ENCODE measurements at places on chromosomes 11 and 22.
A peak's percentile ranks its signal among the peaks of the same experiment; 100 is the strongest.

- no peak for DNase-seq
Measured at GRCh38 chr11:12542186-12542935, 131.9 kb upstream of the TEAD1 start.

DNA sequence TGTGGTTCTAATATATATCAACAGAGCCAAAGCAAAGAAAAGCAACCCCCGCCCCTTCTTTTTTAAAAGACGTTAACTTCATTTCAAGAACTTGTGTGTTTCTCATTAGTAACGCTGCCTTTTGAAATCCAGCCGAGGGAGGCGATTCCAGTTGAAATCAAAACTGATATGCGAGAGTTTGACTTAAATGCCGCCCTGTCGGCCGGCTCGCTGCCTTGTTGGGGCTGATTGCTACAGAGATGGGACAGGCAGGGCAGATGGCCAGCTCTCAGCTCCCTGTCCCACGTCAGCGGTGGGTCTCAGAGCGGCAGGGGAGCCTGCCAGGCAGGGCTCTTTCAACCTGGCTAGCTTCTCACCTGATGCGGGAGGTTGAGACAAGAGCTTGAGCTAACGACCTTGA lies 51.9 kb upstream of the ALX4 start:
- peak; percentile 47 for DNase-seq

GRCh38 chr11:67117176-67117575 lies 1.9 kb upstream of the KDM2A start:
- DNase-seq = no peak

GRCh38 chr22:32389685-32390084 lies 22.4 kb downstream of the RTCB start:
- DNase-seq = no peak

DNA sequence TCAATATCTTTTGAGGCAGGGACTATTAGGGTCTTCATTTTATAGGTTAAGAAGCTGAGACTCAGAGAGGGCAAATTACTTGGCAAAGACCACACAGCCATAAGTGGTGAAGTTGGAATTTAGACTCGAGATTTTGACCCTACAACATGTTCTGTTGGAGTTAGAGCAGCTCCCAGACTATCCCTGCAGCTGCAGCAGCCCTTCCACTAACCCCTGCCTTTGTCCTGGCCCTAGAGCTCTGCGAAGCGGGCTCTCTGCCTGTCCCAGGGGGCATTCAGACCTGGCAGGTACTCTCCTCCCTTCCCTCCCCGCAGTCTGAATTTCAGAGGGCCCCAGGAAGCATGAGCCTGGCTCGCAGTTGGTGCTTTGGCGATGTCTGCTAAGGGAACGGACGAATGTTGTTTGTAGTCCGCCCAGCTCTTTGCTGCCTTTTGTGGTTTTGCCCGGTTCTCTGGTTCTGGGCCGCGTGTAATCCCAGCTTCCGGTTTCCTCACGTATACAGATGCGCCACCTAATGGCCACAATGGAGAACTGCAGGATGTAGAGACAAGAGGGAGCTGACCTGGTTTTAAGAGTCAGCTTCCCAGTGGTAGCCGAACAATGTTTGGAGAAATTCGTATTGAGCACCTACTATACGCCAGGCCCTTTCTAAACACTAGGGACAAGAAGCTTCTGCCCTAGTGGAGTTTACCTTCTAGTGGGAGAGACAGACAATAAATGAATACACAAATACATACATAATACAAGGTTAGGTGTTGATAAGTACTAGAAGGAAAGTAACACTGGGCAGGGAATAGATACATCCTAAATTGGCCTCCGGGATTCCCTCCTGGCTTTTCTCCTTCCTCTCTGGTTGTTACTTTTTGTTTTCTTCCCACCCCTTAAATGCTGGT lies 125.2 kb downstream of the ST3GAL4 start:
- peak; percentile 90 for DNase-seq

- DNase-seq = peak; percentile 63
Measured at GRCh38 chr11:123702139-123702538, 39.3 kb downstream of the ZNF202 start.

GRCh38 chr11:118872403-118872821 lies 11.3 kb upstream of the CXCR5 start:
- DNase-seq = no peak

DNA sequence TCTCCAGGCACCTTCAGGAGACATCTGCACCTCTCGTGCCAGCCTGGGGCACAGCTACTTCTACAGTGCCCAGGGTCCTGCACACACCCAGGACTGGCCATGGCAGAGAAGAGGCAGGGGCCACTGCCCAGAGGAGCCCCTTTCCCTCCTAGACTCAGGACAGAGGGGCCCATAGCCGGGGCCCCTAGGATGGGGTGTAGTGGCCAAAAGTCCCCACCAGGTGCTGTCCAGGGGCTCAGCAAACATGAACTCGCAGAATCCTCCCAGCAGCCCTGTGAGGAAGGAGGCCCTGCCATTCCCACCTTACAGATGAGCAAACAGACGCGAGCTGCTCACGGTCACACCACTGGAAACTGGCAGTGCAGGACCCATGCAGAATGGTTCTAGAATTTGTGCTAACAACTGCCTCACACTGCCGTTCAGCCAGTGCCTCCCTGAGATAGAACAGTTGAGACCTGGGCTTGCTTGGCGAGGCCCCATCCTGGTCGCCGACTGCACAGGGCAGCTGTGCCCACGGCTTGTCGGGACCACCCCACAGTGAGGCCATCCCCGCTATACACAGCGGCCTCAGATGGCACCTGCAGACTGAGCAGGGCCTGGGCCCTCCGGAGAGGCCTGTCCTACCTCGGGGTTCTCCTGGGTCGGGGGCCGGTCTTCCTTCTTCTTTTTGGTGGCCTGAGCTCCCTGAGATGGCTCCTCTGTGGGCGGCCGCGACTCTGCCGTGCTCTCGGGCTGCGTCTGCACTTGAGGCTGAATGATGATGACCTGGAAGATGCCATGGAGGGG lies 96.4 kb downstream of the PHF21B start:
- DNase-seq = no peak

GRCh38 chr11:125429807-125430678 lies 66.0 kb downstream of the FEZ1 start:
- DNase-seq = no peak

DNA sequence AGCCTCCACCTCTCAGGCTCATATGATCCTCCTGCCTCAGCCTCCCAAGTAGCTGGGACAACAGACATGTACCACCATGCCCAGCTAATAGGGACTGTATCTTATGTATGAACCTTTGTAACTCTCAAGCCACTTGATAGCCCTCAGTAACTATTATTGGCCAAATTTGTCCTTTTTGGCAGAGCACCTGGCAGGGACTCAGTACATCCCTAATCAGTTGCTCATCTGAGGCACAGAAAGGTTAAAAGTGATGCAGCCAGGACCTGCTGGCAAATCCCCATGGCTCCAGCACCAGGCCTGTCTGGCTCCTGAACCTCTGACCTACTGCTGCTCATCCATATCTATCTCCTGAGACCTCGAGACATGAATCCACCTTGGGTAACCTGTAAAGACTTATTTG lies 21.1 kb upstream of the XBP1 start:
- no peak for DNase-seq

GRCh38 chr22:44116755-44117684 lies 63.7 kb upstream of the PARVG start:
- DNase-seq = no peak

- DNase-seq = peak; percentile 86
Measured at GRCh38 chr11:74325649-74326645, 14.5 kb upstream of the P4HA3 start.

- DNase-seq = no peak
Measured at GRCh38 chr11:35928688-35929395, 15.0 kb upstream of the LDLRAD3 start.

DNA sequence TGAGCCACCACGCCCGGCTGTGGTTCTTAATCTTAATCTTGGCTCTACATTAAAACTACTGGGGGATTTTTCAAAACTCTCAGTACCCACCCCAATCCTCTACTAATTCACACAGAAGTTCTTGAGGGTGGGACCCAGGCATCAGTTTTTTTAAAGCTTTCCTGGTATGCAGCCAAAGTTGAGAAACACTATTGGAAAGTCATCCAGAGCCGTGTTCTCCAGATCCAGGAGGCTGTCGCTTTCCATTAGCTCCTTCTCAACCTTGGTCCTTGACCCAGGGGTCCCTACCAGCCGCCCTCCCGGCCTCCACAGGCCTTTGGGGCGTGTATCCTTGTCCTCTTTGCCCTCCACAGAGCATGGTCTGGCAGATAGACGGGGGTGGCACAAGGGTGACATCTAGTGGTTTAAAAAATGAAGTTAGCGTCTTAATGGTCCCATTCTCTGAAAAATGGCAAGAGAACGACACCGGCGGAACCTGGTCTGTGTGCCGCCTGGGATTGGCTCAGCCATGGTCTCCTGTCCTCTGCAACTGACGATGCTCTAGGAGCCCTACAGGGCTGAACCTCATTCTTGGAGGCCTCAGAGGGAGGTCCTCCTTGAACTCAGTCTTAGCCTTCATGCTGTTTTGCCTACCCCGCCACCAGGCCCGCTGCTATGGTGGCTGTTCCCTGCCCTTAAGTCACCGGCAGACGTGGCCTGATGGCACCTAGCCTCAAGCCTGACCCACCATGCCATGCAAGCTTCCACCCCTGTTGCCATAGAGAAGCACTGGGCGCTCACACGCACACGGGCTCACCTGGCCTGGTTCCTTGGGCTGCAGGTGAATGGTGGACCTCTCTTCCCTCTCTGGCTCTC lies 152.0 kb upstream of the SYN3 start:
- peak; percentile 27 for DNase-seq

- no peak for DNase-seq
Measured at GRCh38 chr11:47020793-47021526, 84.4 kb downstream of the CSTPP1 start.

- DNase-seq = no peak
Measured at GRCh38 chr11:95081010-95081409, 8.6 kb upstream of the ENDOD1 start.

GRCh38 chr11:12640926-12641849 lies 33.0 kb upstream of the TEAD1 start:
- no peak for DNase-seq

- no peak for DNase-seq
Measured at GRCh38 chr11:74971424-74971823, 17.3 kb upstream of the NEU3 start.

- DNase-seq = no peak
Measured at GRCh38 chr11:36356201-36356600, 60.1 kb downstream of the PRR5L start.

DNA sequence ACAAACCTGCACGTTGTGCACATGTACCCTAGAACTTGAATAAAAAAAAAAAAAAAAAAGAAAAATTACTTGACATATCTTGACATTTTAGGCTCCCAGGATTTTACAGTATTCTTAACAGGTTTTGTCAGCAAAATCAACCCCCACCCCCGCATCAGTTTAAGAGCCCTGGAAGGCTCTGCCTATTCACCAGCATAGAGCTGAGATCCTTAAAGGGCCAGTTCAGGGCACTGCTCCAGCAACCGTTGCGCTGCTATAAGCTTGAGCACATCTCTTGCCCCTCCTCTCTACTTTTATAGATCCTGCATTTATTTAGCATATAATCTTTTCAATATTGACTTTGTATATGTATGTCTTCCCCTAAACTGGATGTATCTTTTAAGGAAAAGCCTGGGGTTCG lies 697 bp upstream of the PAFAH1B2 start:
- peak; percentile 57 for DNase-seq

- no peak for DNase-seq
Measured at GRCh38 chr22:48893288-48894063, 934.2 kb downstream of the BRD1 start.

DNA sequence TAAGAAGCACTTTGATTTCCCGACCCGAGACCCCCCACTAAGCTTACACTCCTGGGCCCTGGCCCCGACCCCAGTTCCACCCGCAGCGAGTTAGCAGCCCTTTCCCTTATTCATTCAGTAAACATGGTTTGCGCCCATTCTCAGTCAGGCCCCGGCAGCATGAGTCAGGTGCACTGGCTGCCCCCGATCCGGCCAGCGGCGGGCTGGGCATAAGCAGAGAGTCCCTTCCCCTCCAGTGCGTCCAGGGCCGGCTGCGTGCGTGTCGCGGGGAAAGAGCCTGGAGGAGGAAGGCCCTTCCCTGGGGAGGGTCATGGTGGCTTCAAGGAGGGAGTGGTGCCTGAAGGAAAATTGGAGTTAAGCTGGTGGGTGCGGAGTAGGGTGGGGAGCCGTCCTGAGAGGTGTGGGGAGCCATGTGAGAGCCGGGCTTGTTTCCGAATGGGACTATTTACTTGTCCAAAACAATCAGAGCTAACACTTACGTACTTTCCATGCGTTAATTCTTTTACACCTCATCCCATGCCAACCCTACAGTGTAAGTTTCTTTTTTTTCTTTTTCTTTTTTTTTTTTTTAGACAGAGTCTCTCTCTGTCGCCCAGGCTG lies 657 bp downstream of the IGHMBP2 start:
- peak; percentile 46 for DNase-seq

- no peak for DNase-seq
Measured at GRCh38 chr11:9884601-9885000, 220.7 kb downstream of the SWAP70 start.

DNA sequence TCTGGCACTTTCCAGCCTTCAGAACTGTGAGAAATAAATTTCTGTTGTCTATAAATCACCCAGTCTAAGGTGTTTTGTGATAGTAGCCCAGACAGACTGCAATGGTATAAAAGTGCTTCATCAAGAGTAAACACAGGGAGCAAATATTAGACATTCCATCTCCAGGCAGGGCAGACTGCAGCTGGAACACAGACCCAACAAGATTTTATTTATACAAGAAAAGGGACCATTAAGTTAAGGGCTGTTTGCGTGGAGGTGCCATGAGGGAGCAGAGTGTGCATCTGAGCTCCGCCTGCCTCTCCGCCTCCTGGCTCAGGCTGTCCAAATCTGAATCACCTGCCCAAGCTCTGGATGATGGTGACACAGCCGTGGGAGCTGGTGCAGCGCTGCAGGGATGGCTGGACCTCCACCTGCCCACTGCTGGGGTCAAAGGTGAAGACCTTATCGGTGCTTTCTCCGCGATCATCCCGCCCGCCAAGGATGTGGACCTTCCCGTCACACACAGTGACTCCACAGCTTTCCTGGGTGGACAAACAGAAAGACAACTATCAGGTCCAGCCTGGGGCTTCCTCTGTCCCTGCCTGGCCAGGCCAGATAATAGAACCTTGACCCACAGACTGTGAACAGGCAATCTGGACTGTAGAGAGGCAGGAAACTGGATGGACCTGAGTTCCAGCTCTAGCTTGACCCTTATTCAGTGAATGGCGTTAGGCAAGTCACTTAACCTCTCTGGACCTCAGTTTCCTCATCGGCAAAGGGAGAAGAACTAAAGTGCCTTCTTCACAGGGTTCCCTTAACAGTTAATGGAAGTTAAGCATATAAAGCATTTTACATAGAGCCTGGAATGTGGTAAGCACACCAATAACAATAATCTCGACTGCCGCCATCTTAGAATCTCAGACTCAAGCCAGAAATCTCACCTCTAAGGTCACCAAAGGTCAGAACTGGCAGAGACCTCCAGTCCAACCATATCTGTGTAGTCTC lies 10.5 kb downstream of the KLHL35 start:
- DNase-seq = no peak

GRCh38 chr11:58609723-58610122 lies 12.7 kb upstream of the CNTF start:
- DNase-seq = no peak

All from right hindlimb (tissue), 1 donor.